ENCODE measurements at places on chromosomes 5 and 9.

- no peak for DNase-seq
These were observed 247.4 kb upstream of the CHD1 start for GRCh38 chr5:99176186-99176585.

- DNase-seq: no peak
These were observed 408.3 kb downstream of the DMRT2 start for GRCh38 chr9:1458503-1458902.

GRCh38 chr9:70411121-70411929 is 3.1 kb downstream of the KLF9 start:
- no peak for DNase-seq

DNA sequence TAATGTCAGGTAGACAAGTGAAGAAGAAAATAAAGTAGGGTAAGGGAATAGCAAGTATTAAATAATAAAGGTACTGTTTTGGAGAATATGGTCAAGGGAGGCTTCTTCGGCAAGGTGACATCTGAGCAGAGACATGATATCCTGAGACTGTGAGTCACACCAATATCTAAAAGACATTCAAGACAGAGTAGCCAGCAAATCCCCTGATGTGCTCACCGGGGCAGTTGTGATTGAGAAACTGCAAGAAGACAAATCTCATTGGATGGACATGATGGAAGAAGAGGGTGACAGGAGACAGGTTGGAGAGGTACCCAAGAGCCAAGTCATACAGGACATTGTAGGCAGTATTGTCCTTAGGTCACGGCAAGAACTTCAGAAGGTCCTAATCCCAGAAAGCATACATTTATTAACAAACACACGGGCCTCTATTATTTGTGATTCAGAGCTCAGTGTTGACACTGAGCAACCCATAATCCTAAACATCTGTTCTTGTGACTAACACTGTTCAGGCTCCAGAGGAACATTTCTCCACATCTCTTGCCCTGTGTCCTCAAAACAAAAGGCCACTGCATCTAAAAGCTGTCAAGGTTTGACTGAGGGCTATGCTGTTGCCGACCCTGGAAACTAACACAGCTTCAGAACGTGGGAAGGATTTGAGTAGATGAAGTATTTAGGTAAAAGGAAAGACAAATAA is 258.7 kb upstream of the CLINT1 start:
- no peak for DNase-seq

GRCh38 chr9:134811673-134812342 is 68.8 kb upstream of the FCN2 start:
- DNase-seq: no peak

DNA sequence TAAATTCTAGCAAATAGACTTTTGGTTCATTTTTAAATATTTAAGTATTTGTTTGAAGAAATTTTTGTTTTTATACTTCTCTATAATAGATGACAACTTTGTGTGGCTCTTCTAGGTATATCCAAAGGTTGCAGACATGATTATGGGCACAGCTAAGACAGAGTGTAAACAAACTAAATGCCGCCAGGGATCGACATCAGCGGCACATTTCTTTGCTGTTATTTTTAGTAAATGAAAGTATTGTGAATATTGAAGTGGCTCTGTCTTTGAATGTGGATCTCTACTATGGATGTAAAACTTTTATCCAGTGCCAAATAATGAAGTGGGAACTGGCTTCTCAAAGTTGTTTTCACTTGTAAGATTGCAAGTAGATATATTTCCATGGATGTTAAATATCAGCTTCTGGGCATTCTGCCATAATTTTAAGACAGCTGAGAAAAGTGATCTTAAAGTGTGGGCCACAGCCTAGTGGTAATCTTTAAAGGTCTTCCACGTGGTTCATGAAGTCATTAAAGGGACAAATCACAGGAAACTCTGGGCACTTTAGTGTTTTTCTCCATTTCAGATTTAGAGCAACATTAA is 589.9 kb downstream of the ZNF608 start:
- DNase-seq: no peak

GRCh38 chr9:119775410-119775809 is 406.2 kb upstream of the BRINP1 start:
- DNase-seq: no peak

GRCh38 chr9:91727316-91727861 is 222.6 kb downstream of the ROR2 start:
- DNase-seq: peak; percentile 32

GRCh38 chr9:130665431-130666392 is 1.3 kb downstream of the PRDM12 start:
- DNase-seq: no peak
